ENCODE measurements at places on chromosomes 2 and 18.

GRCh38 chr2:222592176-222592575 lies 63.7 kb downstream of the FARSB start:
- no peak for DNase-seq

DNA sequence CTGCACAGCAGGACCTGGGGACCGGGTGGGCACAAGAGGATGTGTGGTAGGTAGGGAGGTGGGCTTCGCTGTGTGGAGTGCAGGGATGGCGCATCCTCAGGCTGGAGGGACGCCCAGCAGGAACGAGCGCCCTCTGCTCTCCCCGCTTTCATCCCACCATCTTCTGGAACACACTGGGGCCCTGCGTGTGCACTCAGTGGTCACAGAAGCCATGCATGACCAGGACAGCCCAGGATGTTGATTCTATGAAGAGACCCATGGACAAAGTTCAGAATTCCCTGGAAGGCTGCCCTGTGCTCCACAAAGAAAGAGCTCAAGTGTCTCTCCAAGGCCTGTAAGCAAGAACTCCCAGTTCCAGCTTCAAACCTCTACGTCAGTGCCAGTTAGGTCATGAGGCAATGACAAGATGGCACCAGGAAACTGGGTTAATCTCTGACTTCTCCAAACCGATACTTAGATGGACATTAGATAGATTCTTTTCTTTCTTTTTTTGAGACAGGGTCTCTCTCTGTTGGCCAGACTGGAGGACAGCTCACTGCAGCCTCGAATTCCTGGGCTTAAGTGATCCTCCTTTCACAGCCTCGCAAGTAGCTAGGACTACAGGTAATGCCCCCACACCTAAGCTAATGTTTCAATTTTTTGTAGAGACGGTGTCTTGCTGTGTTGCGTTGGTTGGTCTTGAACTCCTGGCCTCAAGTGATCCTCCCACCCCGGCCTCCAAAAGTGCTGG lies 3.4 kb downstream of the SLC66A2 start:
- no peak for DNase-seq

DNA sequence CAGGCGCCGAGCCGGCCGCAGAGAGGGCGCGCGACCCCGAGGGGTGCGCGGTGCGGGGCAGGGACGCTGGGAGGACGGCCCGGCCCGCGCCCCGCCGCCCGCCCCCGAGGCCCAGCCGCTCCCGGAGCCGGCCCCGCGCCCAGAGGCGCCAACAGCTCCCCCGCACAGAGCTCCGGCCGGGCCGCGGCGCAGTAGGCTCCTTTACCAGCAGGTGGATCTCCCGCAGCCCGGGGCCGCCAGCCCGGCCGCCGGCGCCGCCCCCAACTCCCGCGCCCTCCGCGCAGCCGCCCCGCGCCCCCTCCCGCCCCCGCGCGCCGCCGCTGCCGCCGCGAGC lies 258 bp downstream of the MGAT4A start:
- DNase-seq = peak; percentile 42

DNA sequence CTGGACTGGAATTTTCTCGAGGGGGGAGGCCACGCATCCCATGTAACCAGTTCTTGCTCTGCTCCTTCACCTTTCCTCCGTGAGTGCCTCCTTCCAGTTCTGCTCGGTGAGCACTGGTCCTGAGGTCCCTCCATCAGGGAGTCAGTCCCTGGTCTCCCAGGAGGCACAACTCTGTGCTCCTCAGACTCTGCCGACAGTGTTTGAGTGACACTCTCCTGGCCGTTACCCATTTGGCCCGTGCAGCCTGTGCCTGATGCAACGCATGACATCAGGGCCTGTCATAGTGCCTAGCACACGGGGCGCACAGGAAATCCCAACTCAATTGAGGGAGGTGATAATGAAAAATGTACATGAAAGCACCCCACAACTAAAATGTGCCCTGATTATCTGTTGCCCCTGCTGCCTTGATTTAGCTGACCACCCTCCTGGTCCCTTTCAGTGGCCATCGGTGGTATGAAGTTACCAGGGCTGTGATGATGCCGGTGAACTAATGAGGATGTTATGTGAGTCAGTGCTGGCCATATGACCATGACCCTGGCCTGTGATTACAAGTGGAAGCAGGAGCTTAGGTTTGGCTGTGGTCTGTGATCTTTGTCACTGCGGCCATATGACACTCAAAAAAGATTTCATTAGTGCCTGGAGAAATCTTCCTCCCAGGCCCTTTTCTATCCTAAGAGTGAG lies 144.6 kb downstream of the TDRD15 start:
- no peak for DNase-seq

DNA sequence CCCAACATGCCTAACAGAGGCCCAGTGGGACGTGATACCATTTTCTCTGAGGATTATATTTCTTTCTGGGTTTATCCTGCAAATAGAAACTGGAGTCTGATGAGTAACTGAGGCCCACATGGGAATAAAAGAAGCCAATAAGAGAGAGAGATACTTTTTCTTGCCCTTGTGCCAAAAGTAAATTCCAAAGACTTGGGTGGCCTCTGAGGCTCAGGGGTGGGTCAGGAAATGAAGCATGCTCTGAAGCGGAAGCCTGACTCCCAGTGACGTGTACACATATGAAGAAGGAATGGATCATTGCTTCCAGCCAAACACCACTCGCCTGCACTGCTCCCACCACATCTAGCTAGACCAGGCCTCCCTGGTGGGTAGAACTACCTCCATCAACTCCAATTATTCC lies 273.6 kb upstream of the NCKAP5 start:
- DNase-seq = no peak

DNA sequence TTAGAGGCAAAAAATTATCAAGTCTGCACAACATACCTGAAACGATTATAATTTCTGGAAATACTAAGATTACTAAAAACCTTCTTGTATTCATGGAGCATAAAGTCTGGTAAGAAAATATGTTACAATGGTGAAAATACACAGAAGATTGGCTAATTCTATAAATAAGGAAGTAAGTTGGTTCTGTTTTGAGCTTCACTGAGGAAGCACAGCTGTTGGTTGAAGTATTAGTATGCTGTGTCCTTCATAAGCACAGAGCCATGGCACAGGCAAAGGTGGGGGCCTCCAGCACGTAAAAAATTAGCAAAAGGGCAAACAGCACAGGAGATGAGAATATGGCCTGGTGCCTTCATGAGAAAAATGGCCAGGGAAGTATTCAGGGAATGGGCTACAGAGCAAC lies 40.4 kb upstream of the ANKRD62 start:
- no peak for DNase-seq

DNA sequence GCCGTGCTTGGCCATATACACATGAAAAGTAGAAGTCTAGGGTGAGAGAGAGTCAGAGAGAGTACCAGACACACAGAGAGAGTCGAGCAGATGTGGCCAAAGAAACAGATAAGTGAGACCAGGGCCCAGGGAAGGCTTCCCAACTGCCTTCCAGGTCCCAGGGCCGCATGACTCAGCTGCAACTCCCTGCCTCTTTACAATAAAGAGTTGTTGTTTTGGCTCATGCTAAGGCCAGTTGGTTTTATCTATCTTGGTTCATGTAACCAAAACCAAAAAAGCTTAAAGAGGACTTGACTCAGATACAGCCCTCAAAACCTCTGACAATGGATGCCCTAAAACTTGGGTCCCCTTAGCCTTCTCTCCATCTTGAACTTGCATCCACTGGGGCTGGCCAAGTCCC lies 36.9 kb downstream of the REEP1 start:
- DNase-seq = no peak
